ENCODE measurements at places on chromosomes 12 and 14.

DNA sequence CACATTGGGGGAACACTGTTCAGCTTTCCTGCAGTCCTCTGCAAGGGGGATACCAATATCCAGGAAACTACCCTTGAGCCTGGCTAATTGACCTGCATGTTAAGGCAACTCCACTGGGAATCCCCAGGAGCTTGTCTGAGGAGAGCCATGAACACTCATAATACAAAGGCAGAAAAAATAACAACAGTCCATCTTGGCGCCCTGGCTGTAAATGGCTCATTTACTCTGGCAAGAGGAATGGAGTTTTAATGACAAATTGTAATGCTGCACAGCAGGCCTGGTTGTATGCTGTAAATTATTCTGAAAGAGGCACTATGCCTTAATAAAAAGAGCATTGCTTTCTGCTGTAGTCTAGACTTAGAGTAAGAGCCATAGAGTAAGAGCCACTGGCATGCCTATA is 58.3 kb downstream of the SLC8A3 start:
- no peak for DNase-seq

GRCh38 chr14:93772263-93772662 is 16.0 kb downstream of the PRIMA1 start:
- no peak for DNase-seq

DNA sequence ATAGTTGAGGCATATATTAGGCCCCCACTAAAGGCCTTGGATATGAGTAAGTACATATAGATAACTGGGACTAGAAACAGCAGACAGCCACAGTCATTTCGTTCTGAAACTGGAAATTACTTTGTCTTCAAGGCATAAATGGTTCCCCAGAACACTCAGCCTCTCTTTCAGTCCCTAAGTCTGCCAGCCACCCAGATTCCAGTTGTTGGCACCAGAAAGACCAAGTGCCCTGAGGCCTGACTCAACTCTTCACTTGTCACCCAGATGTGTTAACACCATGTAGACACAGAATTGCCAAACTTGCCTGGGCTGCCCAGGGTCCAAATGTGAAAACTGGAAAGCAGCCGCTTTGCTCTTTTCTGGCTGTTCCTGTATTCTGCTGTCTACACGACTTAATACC is 3.0 kb upstream of the LGALS3 start:
- no peak for DNase-seq

DNA sequence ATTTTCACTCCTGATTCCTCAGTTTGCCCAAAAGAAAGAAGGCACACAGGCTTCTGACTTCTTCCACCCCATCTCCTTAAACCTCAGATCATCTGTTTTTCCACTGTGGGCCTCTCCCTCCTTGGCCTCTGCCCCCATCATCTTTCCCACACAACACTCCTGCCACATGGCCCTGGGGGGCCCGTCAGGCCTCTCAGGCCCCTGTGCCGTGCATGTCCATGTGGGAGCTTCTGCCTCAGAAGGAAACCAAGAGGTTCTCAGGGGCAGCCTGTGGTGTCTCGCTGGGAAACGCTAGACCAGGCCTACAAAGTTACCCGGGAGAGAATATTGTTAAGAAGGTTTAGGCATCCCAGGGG is 8.0 kb downstream of the KLHL33 start:
- DNase-seq = no peak

- DNase-seq = no peak
Observed at GRCh38 chr12:212415-212714, 1.6 kb downstream of the SLC6A12 start.

Measured in activated gamma-delta T cell treated with anti-CD3 and anti-CD28 coated beads, Interleukin-2, amount 50 U/mL, for 16 hours (primary cell).